ENCODE measurements at places on chromosomes 16 and 17.

DNA sequence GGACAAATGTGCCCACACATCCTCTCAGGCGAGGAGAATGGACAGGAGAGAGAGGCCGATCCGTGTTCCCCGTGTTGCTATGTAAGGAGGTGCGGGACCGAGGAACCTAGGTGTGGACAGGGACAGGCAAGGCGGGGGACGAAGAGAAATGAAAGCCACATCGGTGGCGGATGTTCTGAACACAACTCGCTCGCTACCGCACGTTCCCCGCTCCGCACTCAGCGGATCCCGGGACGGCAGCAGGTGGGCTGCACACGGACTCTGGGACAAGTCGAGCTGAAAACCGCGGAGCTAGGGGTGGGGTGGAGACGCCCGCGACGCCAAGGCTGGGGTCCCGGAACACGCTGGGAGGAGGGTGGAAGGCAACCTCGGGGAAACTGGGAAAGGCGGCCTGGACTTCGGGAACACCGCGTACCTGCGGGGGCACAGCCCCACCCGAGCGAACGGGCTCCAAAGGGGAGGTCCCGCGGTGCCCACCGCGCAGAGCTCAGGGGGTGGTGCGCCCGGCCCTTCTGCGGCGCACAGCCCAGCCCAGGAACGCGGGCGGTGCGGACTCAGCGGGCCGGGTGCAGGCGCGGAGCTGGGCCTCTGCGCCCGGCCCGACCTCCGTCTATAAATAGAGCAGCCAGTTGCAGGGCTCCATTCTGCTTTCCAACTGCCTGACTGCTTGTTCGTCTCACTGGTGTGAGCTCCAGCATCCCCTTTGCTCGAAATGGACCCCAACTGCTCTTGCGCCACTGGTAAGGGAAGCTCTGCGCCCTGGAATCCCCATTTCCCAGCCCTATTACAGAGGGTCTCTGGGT lies at the start of gene MT1E:
TSS of gene MT1E (plus strand) at position 642 of the 803 bp plus-strand sequence. CDS start at position 713, 71 bp downstream.
- DNase-seq = peak; percentile 73

GRCh38 chr16:76059186-76059585 lies 218.0 kb upstream of the CNTNAP4 start:
- DNase-seq = peak; percentile 4

- DNase-seq = no peak
Measured at GRCh38 chr16:4801051-4801961, 1.1 kb downstream of the ROGDI start.

- DNase-seq = no peak
Measured at GRCh38 chr17:30796016-30796415, 28.5 kb downstream of the CRLF3 start.

DNA sequence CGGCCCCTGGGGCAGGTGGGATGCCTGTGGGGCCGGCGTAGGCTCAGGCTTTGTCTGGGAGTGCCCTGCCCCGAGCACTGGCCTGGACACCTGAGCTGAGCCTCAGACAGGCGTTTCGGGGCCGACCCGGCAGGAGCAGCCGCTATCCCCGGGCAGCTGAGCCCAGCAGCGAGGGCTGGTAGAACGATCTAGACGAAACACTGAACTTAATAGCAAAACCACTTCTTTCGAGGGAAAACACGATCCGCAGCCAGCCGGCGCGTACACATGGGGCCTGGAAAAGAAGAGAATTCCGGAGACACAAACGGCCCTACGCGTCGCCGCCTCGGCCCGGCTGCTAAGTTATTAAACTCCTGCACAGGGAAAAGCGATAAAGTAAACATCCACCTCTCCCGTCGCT lies 22.0 kb upstream of the SSTR5 start:
- DNase-seq = no peak

GRCh38 chr17:42325026-42325425 lies 36.7 kb downstream of the STAT5A start:
- DNase-seq = peak; percentile 79

DNA sequence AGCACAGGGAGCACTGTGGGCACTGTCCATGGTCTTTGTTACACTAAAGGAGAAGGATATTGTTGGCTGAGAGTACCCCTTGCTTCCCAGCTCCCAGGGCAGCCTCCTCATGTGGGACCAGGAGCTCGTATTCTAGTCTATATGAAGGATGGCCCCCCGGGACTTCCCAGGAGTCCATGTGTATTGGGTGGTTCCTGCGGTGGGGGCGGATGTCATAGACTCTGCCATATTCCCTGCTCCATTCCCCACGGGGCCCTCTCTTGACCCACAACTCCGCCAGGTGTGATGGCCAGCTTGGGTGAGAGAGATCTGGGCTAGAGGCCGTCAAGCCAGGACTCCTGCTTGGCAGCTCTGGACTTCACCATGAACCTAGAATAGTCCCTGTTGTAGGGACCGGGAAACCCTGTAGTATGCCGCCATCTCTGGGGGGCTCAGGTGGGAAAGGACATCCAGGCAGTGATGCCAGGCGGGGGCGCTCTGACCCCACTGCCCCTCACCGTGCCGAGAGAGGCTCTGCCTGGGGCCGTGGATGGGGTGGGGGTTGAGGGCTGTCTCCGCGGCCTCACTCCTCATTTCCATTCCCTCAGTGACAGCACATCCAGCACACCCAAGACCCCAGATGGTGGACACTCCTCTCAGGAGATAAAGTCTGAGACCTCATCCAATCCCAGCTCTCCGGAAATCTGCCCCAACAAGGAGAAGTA lies 37.8 kb downstream of the OR1D5 start:
- DNase-seq = no peak

DNA sequence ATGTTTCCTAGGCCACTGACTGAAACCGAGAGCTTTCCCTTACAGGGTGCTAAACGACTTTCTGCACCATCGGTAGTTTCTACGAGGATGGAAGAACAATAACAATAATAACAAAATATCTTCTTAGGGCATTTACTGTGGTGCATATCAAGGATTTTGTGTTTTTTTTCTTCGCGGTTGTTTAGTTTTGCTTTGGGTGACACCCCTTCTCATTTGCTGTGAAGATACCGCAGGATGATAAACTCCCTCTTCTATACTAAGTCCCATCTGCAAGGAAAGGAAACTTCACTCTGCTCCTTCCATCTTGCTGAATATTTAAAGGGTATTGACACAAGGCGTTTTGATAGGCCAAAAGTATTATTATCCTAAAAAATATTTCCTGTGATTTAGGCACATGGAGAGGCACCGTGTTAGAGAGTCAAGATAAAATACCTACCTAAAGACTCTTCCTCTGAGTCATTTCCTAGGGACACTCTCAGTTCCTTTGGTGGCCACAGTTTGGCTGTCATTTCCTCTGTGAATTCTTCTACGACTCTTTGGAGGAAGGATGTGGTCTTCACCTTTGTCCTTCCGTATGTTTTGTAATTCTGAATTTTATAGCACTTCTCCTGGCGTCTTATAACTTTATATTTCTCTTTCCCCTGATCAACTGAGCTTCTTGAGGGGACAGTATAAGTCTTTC lies 318.8 kb downstream of the CDH13 start:
- no peak for DNase-seq

- DNase-seq = no peak
Measured at GRCh38 chr17:36721560-36722120, 120.3 kb downstream of the MRM1 start.

- no peak for DNase-seq
Measured at GRCh38 chr17:35791681-35792350, 3.6 kb downstream of the MMP28 start.

DNA sequence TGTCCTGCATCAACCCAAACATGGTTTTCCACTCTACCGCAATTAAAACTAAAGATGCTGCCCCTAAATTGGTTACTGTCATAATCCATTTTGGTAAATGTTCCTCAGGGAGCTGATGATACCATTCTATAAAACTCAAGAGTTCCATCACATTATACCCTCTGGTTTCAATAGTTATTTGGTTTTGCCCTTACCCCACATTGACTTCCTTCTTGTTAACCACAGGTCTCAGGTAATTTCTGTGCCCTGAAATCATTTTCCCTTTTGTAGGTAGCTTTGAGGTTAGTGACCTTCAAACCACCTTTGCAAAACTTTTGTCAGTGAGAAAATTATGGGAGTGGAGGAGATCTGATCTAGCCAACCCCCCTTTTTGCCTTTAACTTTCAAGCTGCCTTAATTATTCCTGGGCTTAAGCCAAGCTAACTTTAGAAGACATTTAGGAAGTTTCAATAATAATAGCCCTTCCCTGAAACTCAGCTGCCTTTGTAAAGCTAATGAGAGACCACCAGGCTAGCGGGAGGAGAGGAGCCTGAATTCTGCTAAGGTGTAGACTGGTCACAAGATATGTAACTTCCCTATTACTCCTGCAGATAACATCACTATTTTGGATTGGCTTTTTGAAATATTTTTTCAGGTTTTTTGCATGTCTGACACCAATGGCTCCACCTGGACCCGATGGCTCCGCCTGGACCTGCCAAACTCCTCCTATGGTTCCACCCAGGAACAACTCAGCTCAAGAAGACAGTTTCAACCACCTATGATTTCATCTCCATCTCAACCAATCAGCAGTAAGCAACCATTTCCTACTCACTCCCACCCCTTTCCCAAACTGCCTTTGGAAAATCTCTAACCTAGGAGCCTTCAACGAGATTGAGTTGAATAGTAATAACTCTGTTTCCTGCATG lies 224.9 kb downstream of the HS3ST3B1 start:
- no peak for DNase-seq

DNA sequence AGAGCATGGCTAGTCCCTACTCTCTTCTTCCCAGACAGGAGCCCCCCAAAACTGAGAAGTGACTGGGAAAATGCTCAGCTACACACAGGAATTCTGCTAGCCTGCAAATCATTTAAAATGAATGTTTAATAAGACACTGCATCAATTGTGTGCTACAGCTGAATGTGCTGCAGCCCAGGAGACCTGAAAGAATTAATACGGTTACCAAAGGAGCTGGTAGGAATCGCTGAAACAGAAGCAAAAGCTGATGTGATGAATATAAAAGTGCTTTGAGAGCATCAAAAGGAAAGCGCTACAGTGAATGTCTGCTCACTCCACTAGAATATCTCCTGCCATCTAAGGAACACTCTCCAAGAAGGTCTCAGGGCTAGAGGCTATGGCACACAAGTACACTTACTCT lies 3.7 kb downstream of the GRIN2A start:
- no peak for DNase-seq

DNA sequence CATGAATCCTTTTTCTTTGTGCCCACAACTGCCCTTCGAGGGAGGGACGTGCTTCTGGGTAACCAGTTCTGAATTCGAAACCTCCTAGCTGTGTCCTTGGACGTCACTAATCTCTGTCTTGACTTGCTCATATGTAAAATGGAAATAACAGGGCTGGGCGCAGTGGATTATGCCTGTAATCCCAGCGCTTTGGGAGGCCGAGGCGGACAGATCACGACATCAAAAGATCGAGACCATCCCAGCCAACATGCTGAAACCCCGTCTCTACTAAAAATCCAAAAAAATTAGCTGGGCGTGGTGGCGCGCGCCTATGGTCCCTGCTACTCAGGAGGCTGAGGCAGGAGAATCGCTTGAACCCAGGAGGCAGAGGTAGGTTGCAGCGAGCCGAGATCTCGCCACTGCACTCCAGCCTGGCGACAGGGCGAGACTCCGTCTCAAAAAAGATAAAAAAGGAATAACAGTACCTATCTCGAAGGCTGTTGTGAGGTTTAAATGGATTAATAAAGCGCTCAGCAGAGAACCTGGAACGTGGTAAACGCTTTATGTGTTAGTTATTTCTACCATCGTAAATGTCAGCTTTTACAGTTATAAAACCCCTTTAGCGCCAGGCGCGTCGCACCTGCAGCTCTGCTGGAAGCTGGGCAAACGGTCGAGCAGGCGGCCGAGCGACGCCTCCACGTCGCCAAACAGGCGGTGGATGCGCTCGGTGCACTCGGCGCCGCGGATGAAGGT lies 641 bp downstream of the COG8 start:
- no peak for DNase-seq

DNA sequence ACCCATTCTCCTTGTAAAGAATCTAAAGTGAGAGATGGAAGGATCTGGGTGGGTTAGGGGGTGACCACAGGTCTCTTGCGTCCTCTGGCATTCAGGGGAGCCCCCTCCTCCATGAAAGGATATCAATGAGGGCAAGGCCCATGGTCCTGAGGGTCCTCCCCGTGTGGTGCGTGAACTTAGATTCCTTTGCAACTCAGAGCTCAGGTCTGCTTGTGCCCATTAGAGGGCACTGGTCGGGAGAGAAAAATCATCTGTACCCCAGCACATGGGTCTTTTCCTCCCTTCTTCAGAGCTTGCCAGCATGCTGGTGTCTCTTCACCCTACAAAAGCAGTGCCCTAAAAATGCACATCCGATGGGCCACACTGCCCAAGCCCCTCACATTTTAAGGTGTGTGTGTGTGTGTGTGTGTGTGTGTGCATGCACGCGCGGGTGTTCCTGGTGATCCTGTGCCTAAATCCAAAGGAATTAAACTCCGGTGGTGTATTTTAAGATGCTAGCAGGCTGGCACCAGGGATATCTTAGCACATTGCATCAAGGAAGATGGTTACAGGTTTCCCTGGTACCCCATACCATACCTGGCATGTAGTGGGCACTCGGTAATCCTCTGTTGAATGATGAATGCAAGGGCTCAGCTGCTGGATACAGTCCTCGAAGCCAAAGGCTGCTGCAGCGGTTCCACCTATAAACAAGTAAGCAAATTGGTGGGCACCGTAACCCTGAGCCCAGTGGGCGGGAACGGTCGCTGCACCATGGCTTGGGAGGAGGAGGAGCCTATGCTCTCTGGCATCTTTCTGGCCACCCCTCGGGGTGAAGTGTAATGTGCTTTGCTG lies 4.7 kb downstream of the C1QTNF1 start:
- no peak for DNase-seq

- no peak for DNase-seq
Measured at GRCh38 chr16:6483469-6484033, 849.1 kb upstream of the RBFOX1 start.

Measured in fibroblast of mammary gland (primary cell).